ENCODE measurements at places on chromosomes 5 and 9.
A peak's percentile ranks its signal among the peaks of the same experiment; 100 is the strongest.

DNA sequence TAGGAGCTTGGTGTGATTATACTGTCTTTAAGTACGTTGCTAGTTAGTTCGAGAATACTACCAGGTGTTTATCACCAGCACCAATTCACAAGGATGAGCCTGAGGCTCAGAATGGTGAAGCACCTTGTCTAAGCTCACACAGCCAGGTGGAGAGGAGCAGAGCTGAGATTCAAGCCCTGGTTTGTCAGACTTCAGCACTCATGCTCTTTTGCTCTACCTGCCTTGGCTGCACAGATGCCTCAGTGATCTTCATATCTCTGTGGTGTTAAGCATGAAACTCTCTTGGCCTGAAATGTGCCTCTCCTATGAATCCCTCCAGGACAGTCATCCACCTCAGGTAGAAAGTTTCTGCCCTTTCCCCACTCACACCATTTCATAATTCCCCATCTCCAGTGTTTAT, 12.2 kb downstream of the CAMK4 start:
- DNase-seq, result no peak

DNA sequence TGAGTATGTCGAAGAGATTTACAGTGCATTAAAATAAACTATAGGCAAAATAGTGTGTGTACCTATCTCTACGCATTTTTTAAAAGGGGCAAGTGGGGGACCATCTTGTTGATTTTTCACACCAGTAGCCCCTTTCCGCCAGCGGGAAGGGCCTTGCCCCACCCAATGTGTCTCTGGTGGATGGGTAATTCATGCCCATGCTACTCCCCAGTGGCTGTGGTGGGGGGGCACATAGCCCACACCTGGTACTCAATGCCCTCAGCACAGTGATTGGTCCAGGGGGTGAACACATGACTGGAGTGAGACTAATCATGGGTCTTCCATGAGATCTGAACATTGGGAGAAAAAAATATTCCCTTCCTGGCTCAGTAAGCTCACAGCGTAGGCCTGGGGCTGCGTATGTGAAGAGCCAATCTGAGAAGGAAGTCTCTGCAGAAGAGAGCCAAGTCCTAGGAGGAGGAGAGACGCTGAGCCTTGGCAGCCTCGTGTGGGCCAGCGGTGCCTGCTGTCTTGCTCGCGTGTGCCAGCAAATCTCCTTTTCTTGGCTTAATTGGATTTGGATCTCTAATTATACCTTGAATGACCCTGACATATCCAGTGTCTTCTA, 103.4 kb downstream of the ADAMTS2 start:
- DNase-seq, result no peak

GRCh38 chr5:131381777-131382176, 117.9 kb downstream of the CDC42SE2 start:
- no peak for DNase-seq

DNA sequence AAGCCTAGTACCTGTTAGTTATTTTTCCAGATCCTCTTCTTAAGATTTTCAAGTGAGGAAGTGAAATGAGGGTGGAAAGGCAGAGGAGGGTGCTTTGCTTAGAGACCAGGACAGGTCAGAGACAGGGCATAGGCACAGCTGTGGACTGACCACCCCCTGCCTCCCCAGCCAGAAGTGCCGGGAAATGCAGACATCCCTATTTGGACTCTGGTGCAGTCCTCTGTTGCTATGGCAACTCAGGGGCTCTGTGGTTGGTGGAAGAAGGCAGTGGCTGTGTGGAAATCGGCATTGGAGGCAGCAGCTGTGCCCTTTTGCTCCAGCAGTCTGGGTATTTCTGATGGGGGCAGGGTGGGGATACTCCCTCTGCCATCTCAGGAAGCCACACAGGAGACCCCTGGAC, 43.3 kb upstream of the NDFIP1 start:
- DNase-seq, result no peak

GRCh38 chr9:136264031-136264430, 18.4 kb upstream of the QSOX2 start:
- no peak for DNase-seq

- DNase-seq, result no peak
Observed at GRCh38 chr5:54221135-54221534, 89.2 kb downstream of the ARL15 start.

DNA sequence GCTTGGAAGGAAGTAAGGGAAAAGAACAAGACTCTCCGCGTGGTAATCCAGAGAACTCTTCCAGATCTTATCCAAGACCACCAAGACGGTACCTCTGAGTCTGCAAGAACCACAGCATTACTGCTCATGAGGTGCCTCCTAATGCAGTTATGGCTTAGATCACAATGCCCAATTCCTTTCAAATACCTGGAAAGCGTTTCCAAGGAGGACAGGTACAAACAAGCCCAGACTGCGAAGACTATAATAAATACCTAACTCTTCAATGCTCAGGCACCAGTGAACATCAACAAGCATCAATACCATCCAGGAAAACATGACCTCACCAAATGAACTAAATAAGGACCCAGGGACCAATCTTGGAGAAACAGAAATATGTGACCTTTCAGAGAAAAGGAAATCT, 325.5 kb downstream of the CWC27 start:
- DNase-seq, result no peak

DNA sequence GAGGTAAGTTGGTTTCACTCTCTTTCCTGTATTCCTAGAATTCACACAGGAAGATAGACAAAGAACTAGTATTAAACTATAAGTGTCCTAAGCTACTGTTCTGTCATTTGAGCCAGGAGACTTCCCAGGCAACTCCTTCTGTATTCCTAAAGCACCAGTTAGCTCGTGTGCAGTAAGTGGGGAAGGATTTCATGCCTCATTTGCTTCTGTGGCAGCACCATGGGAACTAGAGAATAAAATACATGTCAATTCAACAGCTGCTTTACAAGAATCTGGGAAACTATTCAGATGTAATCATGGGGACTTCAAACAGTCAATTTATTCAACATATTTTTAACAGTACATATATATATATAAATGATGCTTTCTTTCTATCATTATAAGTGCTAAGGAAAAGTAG, 762.3 kb downstream of the PRELID2 start:
- no peak for DNase-seq

DNA sequence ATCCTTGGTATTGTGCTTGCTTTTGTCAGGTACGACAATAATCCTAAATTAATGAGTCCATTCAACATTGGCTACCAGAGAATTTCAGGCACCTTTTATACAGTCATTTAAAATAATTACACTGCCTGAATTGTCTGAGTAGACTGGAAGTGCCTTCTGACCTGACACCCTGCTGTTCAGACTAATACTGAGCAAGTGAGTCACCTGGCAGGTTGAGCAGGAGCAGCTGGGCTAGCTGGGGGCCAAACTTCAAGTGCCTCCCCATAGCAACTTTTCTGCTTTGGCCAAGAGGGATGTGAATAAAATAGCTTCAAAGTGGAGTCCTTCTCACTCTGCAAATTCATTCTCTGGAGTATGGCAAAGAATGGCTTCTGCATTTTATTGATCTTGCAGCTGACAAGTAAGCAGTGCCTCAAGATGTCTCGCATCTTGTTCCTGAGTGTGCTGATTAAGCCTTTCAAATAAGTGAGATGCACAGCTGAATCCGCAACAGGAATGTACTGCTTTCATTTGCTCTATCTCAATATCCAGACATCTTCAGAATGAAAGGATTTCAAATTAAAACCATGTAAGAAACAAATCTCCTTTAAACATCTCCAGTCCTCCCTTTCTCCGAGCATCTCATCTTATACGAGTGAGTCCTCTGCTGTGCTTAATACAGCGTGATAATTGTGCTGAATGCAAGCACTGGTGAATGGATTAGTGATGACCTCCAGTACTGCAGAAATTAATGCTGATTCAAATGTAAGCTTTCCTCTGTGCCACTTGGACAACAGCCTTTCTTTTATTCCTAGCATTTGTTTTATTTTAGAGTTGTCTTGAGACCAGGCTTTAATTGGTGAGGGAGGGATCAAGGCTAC, 271.2 kb downstream of the EDIL3 start:
- DNase-seq, result peak; percentile 12

GRCh38 chr5:15757619-15758018, 257.6 kb downstream of the FBXL7 start:
- no peak for DNase-seq

GRCh38 chr5:109062664-109063063, 315.0 kb downstream of the FER start:
- DNase-seq, result no peak

DNA sequence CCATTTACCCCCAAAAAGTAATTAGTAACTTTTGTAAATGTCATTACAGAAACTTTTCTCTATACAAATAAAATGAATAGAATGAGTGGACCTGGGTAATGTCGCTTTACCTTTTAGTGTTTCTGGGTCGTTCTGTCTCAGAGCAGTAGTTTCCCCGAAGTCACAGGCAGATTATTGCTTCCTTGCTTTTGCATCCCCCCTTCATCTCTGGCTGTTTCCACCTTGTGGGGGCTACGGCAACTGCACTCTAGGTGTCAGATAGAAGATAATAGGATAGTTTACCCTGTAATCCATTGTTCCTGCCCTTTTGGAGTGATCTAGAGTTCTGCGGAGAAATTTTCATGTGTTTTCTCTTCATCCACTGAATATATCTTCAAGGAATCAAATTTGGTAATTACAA, 68.7 kb downstream of the PRR16 start:
- DNase-seq, result peak; percentile 52

- DNase-seq, result no peak
Observed at GRCh38 chr9:135879619-135880018, 27.7 kb downstream of the CAMSAP1 start.

DNA sequence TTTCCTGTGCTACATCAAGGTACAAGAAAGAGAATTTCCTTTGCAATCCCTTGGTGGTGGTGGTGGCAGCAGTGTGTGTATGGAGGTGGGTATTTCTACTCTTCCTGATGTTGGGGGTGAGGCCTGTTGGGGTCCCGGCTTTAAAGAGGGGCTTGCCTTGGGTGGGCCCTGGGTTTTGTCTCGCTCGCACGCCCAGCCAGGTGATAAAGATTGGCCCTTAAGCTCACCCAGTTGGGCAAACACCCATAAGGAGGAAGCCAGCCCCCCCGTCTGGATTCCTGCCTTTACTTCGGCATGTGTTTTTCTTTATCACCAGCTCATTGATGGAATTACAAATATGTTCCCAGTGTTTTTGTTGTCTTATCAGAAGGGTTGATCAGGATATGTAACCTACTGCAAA, 16.0 kb upstream of the SARDH start:
- DNase-seq, result peak; percentile 14

GRCh38 chr9:97755618-97756267, 58.6 kb upstream of the XPA start:
- no peak for DNase-seq

- DNase-seq, result no peak
Observed at GRCh38 chr5:27516437-27516836, 478.1 kb upstream of the CDH9 start.

DNA sequence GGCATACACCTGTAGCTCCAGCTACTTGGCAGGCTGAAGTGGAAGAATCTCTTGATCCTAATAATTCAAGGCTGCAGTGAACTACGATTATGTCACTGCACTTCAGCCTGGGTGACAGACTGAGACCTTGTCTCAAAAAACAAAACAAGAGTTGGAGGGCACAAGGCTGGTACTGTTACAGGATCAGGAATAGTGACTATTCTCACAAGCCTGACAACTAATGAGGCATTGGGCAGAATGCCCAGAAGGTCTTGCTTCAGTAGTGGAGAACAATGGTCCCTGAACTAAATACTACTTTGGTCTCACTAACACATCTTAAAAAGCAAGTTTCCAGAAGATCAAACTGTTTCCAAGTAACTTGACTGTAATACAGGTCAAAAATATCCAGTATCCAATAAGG, 182.9 kb upstream of the RFX3 start:
- DNase-seq, result no peak

- DNase-seq, result peak; percentile 1
Observed at GRCh38 chr9:95907794-95908193, 32.3 kb downstream of the ERCC6L2 start.

- DNase-seq, result no peak
Observed at GRCh38 chr9:100880284-100880683, 148.2 kb upstream of the PLPPR1 start.

DNA sequence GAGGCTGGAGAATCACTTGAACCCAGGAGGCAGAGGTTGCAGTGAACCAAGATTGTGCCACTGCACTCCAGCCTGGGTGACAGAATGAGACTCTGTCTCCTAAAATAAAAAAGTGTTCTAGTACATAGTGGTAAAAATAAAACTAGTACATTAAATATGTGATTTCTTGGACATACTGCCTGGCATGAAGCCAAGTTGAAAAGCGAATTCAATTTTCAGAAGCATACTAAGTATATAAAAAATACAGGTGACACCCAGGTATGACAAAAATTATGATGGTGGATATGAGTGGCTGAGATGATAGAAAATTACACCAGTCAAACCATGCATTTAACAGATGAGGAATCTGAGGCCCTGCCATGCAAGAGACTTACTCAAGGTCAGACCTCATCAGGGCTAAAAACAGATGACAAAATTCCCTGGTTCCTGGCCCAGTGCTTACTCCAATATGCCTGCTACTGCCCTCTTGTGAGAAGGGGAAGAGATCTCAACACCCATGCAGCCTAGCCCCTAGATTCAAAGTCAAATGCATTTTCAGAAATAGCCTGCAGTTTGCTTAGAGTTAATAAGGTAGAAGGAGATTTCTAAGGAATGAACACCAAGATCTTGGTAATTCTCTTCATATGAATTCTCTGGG, 46.6 kb upstream of the GNPDA1 start:
- DNase-seq, result peak; percentile 50

GRCh38 chr9:82513242-82513751, 524.7 kb downstream of the SPATA31D1 start:
- no peak for DNase-seq

DNA sequence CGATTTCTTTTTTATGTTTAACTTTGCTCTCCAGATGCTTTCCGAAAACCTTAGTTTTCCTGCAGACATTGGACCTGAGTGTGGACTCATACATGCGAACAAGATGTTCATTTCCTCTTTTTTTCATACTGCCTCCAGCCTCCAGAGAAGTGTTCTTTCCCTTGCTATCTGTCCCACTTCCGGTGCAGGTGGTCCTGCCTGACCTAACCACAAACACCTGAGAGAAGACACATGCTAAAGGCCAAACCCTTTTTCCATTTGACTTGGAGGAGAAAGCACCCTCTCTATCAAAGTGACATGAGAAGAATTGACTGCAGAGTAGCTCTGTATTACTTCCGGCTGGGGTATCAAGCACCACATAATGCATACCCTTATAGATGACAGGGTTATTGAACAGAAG, 334.0 kb downstream of the ARHGEF28 start:
- DNase-seq, result no peak

- DNase-seq, result peak; percentile 15
Observed at GRCh38 chr5:91928754-91929521, 545.8 kb upstream of the ARRDC3 start.

DNA sequence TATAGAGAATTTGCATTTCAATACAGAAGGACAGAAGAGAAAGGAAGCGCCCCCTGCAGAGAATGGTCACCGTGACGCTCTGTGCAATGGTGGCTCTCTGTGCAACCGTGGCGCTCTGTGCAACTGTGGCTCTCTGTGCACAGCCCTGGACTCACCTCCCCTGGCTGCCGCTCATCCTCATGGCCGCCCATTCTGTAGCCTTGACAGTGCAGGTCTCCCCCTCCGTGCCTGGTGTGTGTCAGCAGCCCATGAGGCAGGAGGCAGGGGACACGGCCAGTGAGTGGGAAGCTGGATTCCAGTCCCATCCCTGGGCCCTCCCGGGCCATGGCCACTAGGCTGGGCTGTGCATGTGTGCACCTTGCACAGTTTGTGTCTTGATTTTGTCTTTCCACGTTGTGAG, 12.0 kb downstream of the EXOC3 start:
- DNase-seq, result peak; percentile 67

Data from H7 (cell line).